ENCODE measurements at places on chromosomes 4 and X.

GRCh38 chrX:24487571-24487970, 22.5 kb downstream of the PDK3 start:
- DNase-seq, result no peak

DNA sequence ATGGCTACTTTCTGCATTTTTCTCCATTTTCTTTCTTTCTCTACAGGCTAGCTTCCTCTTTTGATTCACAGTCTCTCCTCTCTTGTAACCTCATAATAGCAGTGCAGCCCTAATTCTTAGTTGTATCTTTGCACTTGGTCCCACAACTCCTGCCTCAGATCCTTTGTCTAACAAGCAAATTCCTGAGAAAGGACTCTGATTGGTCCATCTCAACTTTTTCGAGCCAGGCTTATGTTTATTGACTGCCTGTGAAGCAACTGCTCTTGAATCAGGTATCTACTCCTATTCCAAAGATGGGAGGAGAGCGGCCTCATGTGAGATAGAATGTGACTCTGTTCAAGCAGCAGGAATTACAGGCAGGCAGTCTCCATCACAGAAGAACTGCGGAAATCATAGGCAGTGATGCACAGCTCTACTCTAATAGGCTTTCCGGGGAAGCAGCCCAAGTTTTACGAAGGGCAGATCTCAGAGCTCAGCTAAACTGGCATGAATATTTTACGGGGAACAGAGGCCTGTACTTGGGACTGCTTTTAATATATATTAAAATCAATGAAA, 123.5 kb downstream of the GABRB1 start:
- DNase-seq, result no peak

DNA sequence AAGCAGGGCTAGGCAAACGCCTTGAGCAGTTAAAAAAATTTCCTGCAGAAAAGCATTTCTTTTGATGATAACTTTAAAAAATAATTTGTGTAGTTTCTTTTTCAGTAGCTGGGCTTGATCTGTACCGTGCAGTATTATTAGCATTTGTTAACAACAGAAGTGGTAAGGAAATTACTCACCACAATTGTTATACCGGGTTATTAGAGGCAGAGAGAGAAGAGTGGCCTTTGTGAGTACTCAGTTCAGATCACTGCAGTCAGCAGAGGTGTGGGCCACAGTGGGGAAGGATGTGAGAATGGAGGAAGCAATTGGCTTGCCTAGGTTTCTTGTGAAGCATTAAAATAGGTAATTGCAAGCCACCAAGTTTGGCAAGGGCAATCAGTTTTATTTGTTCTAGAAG, 14.3 kb upstream of the IL21 start:
- DNase-seq, result no peak

DNA sequence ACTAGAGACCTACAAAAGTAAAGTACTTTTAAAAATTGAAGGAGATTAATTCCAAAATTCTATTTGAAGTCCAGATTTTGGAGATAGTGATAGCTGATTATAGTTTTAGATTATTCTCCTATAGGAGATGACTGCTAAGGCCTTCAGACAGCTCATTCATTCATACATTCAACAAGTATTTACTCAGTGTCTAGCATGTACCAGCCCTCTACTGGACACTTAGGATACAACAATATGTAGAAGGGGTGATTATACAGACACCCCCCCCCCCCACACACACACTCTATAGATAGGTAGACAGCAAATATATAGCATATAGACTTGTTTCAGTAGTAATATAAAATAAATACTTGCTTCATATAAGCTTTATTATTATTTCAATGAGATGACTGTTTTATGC, 60.4 kb upstream of the TAF9B start:
- no peak for DNase-seq

DNA sequence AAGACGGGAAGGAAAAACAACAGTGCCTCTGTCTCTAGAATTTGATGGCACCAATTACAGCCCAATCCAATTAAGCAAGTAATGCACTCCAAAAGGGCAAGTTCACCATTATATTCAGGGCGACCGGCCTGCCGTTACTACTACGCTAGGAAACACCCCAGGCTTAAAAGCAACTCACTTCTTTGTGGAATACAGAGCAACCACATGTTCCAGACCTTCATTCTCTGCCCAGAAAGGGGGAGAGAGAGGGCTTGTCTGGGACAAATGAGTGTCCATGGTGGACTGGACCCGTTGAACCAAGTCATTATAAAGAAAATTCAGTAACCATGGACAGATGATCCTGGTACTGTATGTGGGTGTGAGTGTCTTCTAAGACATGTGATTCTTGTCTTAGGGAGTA, 1.6 kb downstream of the KDR start:
- no peak for DNase-seq

Data from activated CD8-positive, alpha-beta memory T cell treated with anti-CD3 and anti-CD28 coated beads for 4 hours (primary cell).